ENCODE measurements at places on chromosomes 3 and 15.

DNA sequence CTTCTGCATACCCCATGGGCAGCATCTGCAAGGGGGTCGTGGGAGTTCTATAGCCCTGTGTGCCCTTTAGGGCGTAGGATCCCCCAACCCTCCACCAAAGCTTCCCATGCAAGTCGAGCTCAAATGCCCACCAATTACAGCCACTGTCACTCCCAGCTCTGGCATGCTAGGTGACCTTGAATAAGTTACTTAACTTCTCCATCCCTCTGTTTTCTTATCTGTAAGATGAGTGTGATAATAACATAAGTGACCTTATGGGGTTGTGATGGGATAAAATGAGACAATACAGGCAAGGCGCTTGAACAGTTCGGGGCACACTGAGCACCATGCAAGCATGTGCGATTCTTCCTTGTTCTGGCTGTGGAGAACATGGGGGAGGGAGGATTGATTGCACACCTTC lies 74.8 kb upstream of the POMGNT2 start:
- DNase-seq, result no peak

- no peak for DNase-seq
These were observed 129.9 kb upstream of the ABI3BP start for GRCh38 chr3:101123081-101123480.

GRCh38 chr15:52291204-52291603 lies 4.4 kb downstream of the MYO5C start:
- no peak for DNase-seq

- no peak for DNase-seq
These were observed 17.0 kb upstream of the SLC9A9 start for GRCh38 chr3:143865302-143865701.

GRCh38 chr3:188830893-188831292 lies 340.9 kb upstream of the TPRG1 start:
- no peak for DNase-seq

- DNase-seq, result no peak
These were observed 41.8 kb downstream of the IQCB1 start for GRCh38 chr3:121793078-121793477.

- no peak for DNase-seq
These were observed 53.0 kb upstream of the SEC22A start for GRCh38 chr3:123148772-123149171.

GRCh38 chr3:129614927-129615363 lies 8.5 kb upstream of the PLXND1 start:
- no peak for DNase-seq

DNA sequence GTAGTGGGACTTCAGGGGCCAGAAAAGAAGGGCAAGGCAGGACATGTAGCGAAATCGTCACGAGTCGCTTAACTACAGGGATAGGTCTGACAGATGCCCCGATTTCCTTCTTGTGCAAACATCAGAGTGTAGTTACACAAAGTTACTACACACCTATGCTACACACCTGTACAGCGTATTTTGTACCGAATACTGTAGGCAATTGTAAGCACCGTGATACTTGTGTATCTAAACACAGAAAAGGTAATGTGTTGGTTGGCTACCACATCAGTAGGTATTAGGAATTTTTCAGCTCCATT lies 515 bp upstream of the MTHFS start:
- no peak for DNase-seq

- no peak for DNase-seq
These were observed 1.6 kb upstream of the PPM1L start for GRCh38 chr3:160754371-160754854.

DNA sequence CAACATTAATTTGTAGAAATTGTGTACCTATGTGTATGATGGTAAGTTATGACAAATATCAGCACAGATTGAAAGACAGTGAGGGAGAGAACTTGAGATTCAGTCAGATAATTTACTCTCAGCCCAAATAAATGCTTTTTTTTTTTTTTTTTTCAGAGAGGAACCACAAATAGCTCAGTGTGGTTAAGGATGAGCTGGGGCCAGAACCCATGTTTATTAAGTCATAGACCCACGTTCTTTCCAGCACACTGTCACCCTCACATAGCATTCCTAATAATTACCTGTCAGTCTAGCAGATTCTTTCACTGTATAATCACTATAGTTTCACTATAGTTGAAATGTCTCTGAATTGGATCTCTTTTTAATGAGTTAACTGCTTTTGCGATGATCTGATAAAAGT lies 246.1 kb downstream of the ZIC1 start:
- no peak for DNase-seq

DNA sequence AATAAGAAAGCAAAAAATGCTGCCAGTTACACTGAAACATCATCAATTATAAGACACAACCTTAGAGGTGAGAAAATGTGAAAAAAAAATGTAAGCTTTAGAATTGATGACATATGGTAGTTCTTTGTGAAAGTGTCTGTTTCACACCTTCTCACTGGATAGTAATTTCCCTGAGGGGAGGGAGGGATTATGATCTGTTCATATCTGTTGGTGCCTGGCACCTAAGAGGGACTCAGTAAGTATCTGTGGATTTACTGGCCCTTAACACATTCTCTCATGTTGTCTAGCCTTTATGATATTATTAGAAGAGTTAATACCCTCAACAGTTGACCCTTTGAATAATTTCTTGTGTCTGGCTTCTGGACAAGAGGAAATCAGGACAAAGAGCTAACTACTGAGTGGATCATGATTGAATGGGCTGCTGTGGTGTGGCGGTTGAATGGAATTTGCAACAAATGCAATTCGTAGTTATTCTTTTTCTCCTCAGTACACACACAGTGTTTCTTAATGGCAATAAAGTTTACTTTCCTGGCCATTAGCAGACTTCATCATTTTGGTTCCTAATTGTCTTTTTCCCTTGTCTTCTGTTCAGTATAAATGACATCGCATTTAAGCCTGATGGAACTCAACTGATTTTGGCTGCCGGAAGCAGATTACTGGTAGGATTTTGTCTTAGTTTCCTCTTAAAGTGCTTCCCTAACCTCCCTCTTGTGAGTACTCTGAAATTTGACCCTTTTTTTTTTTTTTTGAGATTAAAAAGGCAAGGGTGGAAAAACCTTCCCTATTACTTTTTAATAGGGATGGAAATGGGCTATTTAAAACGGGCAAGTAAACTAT lies 9.5 kb downstream of the IFT122 start:
- no peak for DNase-seq

DNA sequence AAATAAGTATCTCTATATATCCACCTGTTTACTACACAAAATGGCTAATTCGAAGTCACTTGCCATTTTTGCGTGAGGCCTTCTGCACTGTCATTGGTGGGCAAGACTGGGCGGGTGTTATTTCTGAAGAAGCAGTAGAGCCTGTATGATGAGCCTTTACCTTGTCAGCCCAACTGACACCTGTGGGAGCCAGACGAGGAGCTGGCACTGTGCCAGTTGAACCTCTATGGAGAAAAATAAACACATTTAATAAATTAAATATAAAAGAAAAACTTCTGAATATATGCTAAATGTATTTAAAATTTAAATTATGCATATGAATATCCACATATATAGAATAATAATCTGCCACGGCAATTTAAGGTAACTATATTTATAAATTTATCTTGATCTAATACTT lies 109.9 kb downstream of the SCAPER start:
- DNase-seq, result no peak

- no peak for DNase-seq
These were observed 104.5 kb downstream of the RARB start for GRCh38 chr3:25532431-25533162.

- DNase-seq, result no peak
These were observed 5.5 kb downstream of the TMEM266 start for GRCh38 chr15:76065245-76065644.

DNA sequence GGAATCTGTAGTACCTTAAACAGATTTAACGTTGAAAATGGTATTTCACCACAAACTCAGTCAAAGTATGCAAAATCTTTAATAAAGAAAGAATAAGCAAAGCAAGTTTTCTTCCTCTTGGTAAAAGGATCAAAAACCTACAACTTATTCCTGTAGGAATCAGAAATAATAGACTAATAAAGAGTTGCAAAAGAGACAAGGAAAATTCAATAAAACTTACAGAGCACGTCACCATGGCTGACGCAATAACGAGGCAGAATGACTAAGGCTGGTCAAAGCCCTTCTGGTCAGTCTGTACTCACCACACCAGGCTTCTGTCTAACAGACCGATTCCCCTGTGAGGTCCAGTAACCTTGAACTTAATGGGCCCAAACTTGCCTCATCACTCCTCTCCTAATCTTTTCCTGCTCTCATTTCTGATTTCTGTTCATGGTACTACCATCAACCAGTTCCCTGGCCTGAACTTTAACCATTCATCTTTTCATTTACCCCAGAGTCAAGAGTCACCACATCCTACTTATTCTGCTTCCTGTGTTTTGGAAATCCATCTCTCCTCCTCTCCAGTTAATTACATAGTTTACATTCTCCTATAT lies 5.0 kb downstream of the MASP1 start:
- no peak for DNase-seq

DNA sequence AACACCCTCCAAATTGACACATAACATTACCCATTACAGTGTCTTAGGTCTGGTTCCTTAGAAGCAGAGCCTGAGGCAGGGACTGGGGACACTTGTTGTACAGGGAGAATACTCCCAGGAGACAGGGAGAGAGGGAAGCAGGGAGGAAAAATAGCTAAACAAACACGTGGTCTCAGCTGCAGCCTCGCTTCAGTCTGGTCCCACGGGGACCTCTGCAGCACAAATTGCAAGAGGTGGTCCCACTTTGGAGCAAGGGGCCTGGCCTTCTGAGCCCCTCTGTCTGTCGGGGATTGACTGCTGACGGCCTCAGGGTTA lies 25.0 kb upstream of the PLA2G4D start:
- no peak for DNase-seq

DNA sequence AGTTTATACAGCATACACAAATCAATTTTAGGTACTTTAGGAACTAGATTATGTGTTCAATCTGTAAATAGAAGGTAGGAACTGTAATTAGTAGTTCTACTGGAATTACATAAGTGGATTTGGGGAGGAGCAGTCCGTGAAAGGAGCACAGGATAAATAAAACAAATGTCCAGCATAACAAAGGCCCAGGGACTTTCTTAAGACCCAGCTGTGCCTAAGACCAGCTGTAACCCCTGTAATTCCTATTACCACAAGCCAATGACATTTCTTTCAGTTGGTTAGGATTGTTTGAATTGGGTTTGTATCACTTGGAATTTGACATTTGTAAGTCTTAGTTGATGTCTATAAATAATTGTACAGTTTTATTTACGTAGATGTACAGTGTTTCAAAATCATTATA lies 4.8 kb upstream of the ZBTB20 start:
- no peak for DNase-seq

DNA sequence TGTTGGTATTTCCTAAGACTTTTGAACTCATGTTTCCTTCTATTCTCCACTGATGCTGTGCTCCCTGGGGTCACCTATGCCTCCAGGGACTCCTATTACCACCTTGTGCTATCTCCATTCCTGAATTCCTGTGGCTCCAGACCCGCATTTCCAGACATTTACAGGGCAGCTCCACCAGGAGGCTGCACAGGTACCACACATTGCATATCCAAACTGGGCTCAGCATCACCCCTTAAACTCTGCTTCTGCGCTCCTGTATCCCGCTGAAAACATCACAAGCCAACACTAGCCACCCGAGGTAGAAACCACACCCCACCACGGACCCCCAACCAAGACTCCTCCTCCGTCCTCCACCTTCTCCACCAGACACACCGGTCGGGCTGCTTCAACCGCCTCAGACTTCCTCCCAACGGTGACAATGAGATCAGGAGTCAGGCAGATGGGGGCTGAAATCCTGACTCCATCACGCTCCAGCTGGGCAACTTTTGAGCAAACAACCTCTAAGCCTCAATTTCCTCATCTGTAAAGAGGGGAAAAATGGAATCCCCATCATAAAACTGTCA lies 10.4 kb downstream of the TNK2 start:
- DNase-seq, result no peak

Data from NCI-H187 treated with DMSO at 0.1 percent for 48 hours (cell line).